ENCODE measurements at places on chromosomes 7 and 10. TPM values are rescaled to one million over a fixed set of nuclear protein-coding genes. Genes with fewer than 3 reads are reported as not detected.

Gene NFE2L3
- total RNA-seq, result 7.6 TPM

Gene OPN4
- not detected for total RNA-seq

Gene MUC12
- total RNA-seq, result 1.7 TPM

Gene SPDYE16
- not detected for total RNA-seq

Gene TAF5
- total RNA-seq, result 3.4 TPM

Gene ATP6V0A4
- 0.19 TPM for total RNA-seq

Gene CDK5
- 12.2 TPM for total RNA-seq

Gene SFRP4
- not detected for total RNA-seq

Gene LMBR1
- 32.8 TPM for total RNA-seq

Gene BTBD16
- total RNA-seq, result 0.15 TPM

Gene UTF1
- total RNA-seq, result not detected

Gene CCM2
- 81.7 TPM for total RNA-seq

Gene CDHR3
- 1.8 TPM for total RNA-seq

Gene SNCG
- 1.3 TPM for total RNA-seq

Gene ZNF488
- 0.39 TPM for total RNA-seq

Gene TEX47
- total RNA-seq, result not detected
